ENCODE measurements at places on chromosomes 1 and 21. TPM values are rescaled to one million over a fixed set of nuclear protein-coding genes. Genes with fewer than 3 reads are reported as not detected.

- no peak for DNase-seq
These were observed 38.4 kb downstream of the EEIG2 start for GRCh38 chr1:108598340-108598739.

- no peak for DNase-seq
These were observed 31.2 kb upstream of the COL6A2 start for GRCh38 chr21:46066591-46067331.

The NKAIN1 gene
- total RNA-seq, result 0.57 TPM

GRCh38 chr1:23354245-23354644 is 10.2 kb upstream of the HNRNPR start:
- DNase-seq, result no peak

The CD53 gene
- 415 TPM for total RNA-seq

The PROX1 gene
- total RNA-seq, result not detected

DNA sequence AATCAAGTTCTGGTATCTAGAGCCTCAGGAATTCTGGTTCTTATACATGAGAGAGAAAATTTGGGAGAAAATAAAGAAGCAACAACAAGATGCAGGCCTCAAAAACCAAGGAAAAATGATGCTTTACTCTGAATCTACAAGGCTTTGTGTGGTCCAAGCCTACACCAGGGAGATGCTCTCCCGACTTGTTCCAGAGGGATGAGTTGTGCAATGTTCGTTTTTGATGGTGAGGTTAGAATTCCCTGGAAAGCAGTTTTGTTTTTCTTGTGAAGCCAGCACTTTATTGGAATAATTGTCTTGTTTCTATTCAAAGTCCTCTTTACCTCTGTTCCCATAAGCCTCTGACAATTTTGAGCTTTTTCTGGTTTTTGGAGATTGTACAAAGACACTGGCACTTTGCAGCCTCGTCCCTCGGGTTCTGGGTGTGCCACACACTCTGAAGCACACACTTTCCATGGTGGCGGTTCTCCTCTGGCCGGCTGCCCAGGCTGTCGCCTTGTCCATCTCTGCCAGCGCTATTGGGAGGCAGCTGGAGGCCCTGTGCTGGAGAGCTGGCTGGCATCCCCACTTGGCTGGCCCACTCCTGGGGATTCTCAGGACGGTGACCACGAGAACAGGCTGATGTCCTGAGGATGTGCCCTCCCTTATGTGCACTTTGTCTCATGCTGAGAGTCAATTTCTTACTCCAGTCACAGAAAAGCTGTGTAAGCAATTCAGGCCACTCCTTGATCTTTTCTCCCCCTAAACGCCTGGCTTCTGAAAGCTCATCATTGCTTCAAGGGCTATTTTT is 70.2 kb downstream of the EDEM3 start:
- DNase-seq, result no peak

- DNase-seq, result no peak
These were observed 9.5 kb upstream of the PADI3 start for GRCh38 chr1:17239420-17239819.

The C1QTNF12 gene
- total RNA-seq, result 4.4 TPM

DNA sequence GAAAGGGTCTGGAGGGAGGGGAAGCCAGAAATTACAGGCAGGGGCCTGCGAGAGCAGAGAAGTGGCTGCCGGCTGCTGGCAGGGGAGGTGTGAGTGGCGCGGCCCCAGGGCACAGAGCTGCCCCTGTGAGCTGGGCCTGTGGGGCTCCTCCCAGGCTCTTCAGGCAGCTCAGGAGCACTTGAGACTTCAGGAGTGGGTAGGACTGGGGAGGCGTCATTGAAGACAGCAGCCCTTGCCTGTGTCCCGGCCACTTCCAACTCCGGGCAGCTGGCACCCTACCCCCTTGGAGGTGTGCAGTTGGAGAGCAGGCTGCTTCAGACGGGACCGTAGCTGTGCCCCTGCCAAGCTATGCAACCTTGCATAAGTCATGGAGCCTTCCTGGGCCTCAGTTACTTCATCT is 87.5 kb upstream of the ACTL8 start:
- DNase-seq, result no peak

The TMEM167B gene
- 32.5 TPM for total RNA-seq

The PGBD5 gene
- total RNA-seq, result not detected

DNA sequence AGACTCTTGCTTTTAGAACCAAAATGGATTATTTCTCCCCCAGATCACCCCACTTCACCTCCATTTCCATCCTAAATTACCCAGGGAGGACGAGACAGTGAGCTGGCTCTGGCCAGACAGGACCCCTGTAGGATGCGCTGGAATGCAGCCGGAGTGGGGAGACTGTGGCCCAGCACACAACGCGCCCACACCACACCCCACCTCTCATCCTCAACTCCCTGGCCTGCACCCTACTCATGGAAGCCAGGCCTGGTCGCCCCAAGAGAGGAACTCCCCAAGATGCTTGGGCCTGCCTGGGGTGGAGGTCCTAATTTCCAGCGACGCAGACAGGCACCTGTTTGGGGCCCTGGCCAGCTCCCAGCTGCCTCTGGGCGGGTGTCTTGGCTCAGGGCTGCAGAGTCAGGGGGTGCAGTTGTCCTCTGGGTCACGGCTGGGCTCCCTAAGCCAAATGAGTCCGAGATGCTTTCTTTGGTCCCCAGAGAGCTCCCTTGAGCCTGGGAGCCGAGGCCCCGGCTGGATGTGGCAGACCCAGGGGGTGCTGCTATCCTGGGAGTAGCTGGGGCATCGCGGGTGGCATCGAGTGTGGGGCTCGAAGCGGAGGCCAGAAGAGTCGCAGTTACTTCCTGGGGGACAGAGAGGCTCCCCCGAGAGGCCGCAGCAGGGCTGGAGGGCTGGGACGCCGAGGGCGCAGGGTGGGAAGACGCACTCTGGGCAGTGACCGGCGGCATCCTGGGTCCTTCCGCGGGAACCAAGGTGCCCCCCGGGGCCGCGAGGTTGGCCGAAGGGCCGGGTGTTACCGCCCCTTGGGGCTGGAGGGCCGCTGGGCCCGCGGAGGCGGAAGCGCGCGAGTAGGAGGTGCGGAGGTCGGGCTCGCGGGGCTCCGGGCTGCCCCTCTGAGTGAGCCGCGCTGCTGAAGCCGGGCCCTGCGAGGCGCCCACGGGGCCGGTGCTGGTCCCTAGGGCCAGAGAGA is 10.4 kb downstream of the CLEC20A start:
- DNase-seq, result no peak

The FMN2 gene
- total RNA-seq, result not detected

- no peak for DNase-seq
These were observed 42.1 kb downstream of the HOOK1 start for GRCh38 chr1:59856725-59857338.

- DNase-seq, result no peak
These were observed 449.0 kb downstream of the MATN1 start for GRCh38 chr1:30274173-30274970.

The LRIG2 gene
- 15.3 TPM for total RNA-seq

- DNase-seq, result no peak
These were observed 12.1 kb upstream of the SELENBP1 start for GRCh38 chr1:151384584-151384983.

DNA sequence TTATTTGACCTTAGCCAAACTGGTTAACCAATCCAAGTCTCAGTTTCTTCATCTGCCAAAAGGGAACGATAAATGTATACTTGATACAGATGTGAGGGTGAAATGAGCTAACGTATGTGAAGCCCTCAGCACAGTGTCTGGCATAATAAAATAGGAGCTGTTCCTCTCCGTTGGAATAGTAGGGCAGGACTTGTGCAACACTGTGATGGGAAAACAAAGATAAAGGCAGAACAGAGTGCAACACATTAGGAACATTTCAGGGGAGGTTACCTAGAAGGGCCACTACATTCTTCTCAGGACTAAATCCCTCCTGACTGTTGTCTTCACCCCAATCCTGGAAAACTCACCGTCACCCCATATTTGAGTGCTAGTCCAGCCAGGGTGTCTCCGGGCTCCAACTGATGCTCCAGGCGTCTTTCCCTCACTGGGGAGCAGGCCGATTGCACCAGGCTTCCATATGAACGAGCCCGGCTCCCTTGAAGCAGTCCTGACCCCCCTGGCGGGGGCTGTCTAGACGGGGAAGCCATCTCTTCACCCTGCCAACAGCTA is 896 bp downstream of the LYSMD1 start:
- DNase-seq, result no peak

DNA sequence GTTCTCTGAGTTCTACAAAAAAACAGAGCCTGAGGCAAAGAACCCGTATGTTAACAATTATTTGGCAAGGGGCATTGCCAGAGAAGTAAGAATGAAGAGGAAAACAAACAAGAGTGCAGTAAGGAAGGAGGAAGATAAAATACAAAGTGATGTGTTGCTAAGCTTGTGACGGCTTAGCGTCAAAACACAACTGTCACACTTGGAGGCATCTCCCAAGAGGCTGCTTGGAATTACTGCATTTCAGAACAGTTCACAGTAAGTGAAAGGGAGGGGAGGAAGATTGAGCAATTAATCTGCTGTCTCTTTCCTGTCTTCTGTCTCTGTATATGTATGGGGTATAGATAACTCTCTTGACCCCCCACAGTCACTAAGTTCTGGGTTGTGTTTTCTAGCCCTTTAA is 1017.0 kb upstream of the TMPRSS15 start:
- DNase-seq, result no peak

GRCh38 chr1:229238674-229239415 is 32.1 kb upstream of the RAB4A start:
- no peak for DNase-seq

- no peak for DNase-seq
These were observed 112.6 kb downstream of the ADAMTS1 start for GRCh38 chr21:26732432-26733221.

The RSPO1 gene
- not detected for total RNA-seq

DNA sequence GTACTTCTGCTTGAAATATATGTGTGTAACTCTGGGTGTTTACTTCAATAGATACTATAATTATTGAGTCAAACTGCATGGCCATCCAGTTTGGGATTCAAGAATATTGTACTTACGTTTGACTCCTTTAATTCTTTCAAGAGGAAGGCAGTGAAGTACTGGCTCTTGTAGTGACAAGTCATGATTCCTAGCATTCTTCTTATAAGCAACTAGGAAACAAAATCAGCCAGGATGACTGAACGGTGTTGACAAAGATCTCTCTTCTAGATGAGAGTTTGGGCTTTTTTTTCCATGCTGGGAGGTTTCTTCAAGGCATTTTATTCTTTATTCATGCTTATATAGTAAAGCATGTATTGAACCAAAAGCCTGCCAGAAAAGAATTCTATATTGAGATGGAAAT is 58.3 kb downstream of the CLEC20A start:
- no peak for DNase-seq

DNA sequence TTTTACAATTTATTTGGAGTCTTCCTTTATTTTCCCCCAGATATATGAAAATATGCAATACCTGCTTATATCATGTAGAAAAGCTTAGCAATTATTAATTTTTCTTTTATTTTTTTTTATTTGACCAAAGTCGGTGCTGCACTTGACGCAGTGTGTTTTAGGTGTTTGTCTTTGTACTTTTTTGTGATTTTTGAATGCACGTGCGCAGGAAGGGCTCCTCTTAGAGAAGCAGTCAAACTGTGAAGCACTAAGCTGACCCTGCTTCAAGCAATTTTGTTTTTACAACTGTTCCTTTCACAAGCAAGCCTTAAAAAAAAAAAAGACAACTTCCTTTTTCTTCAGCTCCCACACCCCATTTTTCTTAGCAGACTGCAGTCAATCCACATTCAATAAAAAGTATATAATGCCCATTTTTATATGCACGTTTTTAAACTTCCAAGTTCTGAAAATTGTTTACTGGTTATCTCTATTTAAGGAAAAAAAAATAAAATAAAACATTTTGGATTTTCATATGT is 267.4 kb downstream of the TM2D1 start:
- DNase-seq, result no peak

DNA sequence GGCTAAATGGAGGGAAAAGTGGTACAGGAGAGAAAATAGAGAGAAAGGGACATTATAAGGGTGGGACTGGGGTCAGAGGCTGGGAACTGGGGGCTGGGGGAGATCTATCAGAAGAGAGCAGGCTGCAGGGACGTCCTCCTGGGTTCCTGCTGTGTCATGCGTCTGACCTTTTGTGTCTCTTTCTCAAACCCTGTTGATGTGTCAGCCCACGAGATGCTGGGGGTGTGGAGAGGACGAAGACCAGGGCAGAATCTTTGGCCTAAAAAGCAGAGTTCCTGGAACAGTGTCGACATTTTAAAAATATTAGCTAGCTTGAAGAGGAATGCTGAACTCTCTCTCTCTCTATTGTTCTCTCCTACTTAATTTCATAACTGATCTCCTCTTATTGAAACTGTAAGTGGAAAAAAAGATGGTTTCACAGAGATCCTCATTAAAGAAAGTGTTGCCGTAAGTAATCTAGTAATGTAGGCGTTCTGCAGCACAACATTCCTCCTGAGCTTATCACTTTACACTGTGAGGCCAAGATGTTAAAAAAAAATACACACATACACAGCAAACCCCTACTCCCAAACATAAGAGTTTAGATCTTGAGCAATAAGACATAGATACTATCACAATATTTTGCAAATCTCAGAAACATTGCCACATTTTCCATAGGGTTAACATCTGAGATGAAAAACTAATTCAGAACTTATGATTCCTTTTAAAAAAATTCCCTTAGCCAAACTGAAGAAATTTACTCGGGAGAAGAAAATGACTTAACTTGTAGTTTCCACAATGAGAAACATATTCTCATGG is 52.6 kb downstream of the RUNX1 start:
- DNase-seq, result no peak

- DNase-seq, result no peak
These were observed 169.0 kb downstream of the DENND1B start for GRCh38 chr1:197606168-197606845.

GRCh38 chr1:97091679-97092078 is 370.1 kb downstream of the PTBP2 start:
- no peak for DNase-seq

The STIL gene
- 33.1 TPM for total RNA-seq

The OLFML2B gene
- 0.14 TPM for total RNA-seq

The ANGPTL7 gene
- not detected for total RNA-seq

DNA sequence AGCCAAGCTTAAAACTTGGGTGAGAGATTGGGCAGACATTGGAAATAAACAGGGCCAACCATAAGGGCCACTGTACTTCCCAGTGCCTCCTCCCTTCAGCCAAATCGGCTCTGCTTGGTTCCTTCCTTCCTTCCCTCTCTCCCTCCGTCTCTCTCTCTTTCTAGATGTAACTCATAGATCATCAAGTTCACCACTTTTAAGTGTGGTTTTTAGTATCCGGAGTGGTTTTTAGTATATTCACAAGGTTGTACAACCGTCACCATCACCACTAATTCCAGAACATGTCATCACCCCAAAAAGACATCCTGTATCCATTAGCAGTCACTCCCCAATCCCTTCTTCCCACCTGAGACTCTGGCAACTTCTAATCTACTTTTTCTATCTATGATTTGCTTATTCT is 51.0 kb downstream of the MYSM1 start:
- no peak for DNase-seq

The CYP4A11 gene
- total RNA-seq, result not detected

The USH2A gene
- total RNA-seq, result not detected

GRCh38 chr1:68320349-68320748 is 88.0 kb upstream of the WLS start:
- DNase-seq, result no peak

GRCh38 chr1:18794051-18794450 is 65.4 kb downstream of the TAS1R2 start:
- no peak for DNase-seq

The MTOR gene
- 40.7 TPM for total RNA-seq

The APCS gene
- total RNA-seq, result not detected

The UMODL1 gene
- total RNA-seq, result 0.30 TPM

- no peak for DNase-seq
These were observed 4.5 kb downstream of the AJAP1 start for GRCh38 chr1:4658643-4659628.

Measured in activated naive CD8-positive, alpha-beta T cell treated with anti-CD3 and anti-CD28 coated beads, Interleukin-2, amount 10 ng/mL, durations not matched to agents 7 days and 5 days (primary cell).